ENCODE measurements at places on chromosomes 12 and 14.

- DNase-seq = no peak
Measured at GRCh38 chr14:26398616-26399015, 199.2 kb downstream of the NOVA1 start.

DNA sequence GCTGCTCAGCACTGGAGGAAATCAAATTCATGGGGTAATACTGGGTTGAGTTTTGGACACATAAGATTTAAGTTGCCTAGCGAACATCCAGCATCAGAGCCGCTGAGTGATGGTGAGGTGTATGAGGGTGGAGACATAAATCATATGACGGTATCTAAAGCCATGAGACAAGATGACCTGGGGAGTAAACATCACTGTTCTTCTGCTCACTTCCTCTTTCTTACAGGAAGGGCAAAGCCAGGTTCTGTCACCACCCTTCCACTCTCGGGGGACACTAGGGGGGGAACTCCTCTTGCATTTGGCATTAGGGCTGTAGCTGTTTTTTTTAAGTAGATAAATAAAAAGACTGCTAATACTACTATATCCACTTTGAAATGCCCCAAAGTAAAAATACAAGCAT, 24.0 kb downstream of the PRDM4 start:
- no peak for DNase-seq

GRCh38 chr14:52233693-52234092, 33.8 kb upstream of the PTGDR start:
- DNase-seq = no peak

DNA sequence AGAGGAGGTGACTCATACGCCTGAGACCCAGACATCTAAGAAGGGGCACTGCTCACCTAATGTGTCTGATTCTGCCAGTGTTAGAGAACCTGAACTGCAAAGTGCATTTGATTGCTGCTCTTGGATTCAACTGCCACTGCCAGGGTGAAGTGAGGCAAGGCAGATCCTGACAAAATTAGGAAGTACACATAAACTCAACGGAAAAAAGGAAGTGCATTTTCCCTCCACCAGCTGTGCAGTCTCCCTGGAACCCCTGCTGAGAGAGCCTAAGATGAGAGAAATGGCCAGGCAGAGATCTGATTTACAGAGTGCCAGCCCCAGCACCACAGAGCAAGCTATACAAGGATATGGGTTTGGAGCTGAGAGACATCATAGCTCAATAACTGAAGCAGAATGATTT, 215.3 kb downstream of the SEC23A start:
- DNase-seq = no peak

GRCh38 chr14:93046705-93047050, 69.0 kb downstream of the ITPK1 start:
- DNase-seq = no peak

- no peak for DNase-seq
Measured at GRCh38 chr14:105486163-105486973, at the start of gene CRIP1. Gene CRIP1 (plus strand): TSS chr14:105486886. CDS start chr14:105487260, 374 bp downstream.

DNA sequence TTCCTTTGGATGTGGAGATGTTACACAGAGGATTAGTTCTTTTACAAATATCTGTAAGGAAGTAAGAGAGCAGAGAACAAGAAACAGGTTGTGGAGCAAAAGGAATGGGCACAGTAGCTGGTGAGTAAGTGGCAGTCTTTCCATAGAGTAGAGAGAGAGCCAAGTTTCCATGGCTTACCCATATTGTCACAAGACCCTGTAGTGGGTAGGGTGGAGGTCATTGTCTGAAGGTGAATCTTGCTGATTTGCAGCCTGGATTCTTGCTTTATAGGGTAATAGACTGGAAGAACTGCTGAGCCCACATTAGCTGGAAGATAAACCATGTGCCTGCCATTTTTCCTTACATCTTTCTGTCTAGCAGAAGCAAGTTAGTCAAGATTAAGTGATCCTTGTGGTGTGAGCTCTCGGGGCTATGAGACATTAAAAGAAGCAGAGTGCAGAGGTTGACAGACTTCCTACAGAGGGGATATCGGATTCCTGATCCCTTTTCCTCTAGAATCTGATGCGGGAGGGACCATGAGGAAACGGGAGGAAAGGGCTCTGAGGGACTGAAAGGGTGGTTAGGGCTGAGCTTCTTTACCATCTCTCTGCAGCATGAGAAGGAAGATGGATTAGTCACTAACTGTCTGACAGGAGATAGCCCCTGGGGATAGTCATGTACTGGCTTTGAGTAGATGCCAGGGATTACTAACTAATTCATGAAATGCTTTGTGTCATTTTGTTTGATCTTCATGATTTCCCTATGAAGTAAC, 44.0 kb upstream of the LRTM2 start:
- DNase-seq = no peak

- DNase-seq = no peak
Measured at GRCh38 chr12:69483700-69484099, 13.5 kb downstream of the FRS2 start.

DNA sequence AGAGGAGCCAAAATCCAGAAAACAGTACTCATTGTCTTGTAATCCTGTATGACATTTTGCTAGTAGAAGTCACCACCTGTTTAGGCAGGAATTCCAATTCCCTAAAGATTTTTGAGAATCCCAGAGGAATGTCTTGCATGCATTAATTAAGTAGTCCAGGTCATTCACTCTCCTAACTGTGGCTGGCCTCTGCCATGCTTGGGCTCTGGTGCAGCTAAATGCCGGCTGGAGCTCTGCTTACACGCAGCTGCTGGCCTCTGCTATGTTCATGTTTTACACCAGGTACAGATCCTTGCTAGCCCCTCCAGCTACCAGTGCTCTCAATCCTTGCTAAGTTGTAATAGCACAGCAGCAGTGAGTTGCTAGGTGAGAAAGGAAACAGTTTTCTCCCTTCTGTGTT, 16.3 kb upstream of the HIF1A start:
- no peak for DNase-seq

- no peak for DNase-seq
Measured at GRCh38 chr12:55972456-55972855, 1.4 kb upstream of the RAB5B start.

- no peak for DNase-seq
Measured at GRCh38 chr12:116497051-116497591, 62.1 kb upstream of the MAP1LC3B2 start.

DNA sequence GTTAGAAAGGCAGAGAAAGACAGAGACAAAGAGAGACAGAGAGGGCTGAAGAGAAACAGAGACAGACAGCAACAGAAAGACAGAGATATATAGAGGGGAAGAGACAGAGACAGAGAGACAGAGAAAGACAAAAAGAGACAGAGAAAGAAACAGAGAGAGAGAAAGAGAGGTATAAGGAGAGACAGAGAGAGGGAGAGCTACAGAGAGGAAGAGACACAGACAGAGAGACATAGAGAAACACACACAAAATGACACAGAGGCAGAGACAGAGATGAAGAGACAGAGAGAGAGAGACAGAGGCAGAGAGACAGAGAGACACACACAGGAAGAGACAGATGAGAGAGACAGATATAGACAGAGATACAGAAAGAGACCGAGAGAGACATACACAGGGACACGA, 168.6 kb downstream of the TMEM121 start:
- DNase-seq = no peak

DNA sequence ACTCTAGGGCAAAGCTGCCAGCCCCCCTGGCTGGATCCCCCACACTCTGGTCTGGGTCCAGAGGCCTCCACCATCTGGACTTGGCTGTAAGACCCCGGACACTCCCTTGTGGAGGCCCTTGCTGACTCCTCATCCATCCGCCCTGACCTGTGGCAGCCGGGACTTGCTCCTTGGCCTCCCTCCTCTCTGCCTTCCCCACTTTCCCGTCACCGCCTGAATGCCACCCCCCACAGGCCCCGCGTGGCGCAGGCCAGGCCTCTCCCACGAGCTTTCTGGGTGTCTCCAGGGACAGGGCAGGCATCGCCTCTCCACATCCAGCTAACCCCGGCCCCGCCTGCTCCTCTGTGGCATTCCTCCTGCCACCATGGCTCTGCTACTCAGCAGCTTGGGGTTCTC, 14.1 kb downstream of the JAG2 start:
- no peak for DNase-seq

GRCh38 chr12:123064885-123065619, 84.6 kb downstream of the ARL6IP4 start:
- no peak for DNase-seq

DNA sequence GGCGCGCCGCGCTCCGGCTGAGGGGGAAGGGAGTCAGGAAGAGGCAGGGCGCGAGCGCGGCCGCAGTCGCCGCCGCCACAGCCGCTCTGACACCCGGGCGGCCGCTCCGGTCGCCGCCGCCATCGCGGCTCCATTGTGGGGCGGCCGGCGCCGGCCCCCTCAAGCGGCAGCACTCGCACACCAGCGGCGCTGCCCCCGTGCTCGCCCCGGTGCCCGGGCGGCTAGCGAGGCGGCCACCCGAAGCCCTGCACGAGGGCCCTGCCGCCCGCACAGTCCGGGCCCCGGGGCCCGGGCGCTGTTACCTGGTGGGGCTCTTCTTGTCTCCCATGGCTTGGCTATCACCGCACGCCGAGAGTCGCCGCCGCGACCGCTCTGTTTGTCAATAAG, 202 bp downstream of the YAF2 start:
- no peak for DNase-seq

DNA sequence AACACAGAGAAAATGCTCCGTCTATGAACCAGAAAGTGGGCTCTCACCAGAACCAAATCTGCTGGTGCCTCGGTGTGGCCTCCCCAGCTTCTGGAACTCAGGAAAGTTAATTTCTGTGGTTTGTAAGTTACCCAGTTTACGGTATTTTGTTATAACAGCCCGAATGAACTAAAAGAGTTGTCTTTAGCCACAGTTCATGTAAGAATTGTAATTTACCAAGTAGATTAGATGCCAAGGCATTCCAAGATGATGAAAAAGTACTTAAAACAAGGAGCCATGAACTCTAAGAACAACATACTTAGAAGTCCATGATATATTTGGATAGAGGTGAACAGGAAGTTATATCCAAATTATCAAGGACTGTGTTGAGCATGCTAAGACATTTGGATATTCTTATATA, 259.9 kb upstream of the GARIN6 start:
- DNase-seq = no peak

DNA sequence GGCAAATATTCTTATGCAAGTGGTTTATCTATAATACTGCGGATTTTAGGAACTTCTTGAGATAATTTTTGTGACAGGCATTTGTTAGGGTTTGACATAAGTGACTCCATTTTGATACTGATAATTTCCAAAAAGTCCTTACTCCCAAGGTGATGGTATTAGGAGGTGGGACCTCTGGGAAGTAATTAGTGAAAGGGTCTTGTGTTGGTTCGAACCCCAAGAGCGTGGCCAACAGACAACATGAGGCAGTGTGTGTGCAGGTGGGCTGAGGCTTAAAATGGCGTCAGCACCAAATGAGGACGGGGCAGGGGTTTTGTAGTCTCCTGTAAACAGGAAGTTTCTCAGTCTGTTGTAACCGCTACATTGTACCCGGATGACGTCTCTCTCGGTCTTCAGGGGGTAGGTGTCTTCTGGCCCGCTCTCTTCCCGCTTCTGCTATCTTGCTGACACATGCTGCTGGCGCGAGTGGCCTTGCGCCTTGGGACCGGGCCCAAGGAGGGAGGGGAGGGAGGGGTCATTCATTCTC, 1.7 kb upstream of the C12orf43 start:
- no peak for DNase-seq

DNA sequence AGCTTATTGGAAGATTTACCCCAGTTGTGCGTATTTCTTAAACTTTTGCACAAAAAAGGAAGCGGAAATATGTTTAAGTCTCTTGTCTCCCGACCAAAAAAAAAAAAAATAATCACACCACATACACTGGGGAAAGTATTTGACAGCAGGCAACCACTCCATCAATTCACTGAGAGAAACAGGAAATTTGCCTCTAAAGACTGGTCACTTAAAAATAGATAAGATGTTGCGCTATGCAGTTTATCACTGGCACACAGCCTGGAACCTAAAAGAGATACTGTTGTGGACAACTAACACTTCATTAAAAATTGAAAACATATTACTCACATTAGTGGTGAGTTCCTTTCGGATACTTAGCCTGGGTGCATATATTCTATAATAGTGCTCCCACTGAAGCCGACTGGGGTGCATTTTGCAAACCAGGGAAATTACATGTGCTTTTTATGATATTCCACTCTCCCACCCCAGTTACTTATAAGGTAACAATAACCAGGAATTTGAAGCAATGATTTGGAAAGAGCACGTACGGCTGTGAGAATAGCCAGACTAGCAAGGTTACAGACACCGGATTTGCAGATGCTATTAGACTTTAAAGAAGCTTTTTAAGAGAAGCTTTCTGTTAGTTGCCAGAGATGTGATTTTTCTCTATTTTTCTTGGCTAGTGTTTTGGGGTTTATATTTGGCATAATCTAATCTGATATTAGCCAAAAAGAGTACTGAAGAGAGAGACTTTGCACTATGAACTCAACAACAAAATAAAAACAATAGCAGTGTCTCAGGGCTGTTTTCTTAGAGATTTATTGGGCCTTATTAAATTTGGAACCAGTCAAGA, 311.5 kb downstream of the NOVA1 start:
- DNase-seq = no peak

- DNase-seq = no peak
Measured at GRCh38 chr12:24198070-24198469, 248.6 kb upstream of the SOX5 start.

- DNase-seq = no peak
Measured at GRCh38 chr12:47797441-47797840, 22.3 kb downstream of the HDAC7 start.

DNA sequence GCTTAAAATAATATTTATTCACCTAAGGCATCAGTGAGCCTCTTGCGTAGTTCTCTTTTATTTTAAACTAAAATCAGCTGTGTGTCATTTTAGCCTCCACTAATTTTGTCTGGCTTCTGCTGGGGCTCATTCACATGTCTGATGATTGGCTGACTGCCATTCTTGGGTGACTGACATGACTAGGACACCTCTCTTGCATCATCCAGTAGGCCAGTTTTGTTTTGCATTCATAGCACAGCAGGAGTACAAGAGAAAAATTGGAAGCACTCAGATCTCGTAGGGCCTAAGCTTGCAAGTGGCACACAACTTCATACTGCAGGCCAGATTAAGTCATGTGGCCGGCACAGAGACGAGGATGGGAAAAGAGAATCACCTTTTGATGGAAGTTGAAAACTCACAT, 1226.5 kb downstream of the GALC start:
- no peak for DNase-seq

DNA sequence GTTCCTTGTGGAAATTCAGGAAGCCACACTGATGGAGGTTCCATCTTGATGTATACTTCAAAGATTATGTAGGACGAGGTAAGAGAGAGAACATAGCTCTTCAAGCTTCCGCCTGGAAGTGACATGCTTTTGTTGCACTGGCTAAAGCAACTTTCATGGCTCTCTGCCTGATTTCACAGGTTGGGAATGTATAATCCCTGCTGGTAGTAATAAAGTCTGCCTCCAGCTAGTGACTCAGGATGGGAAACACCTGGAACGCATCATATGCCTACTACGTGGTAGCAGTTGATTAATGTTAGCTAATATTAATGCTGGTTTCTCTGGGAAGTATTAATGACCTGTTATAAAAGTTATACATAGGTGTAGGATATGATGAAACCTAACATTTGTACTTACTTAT, 71.1 kb downstream of the PELI2 start:
- DNase-seq = no peak

- DNase-seq = no peak
Measured at GRCh38 chr12:71702590-71702989, 16.7 kb downstream of the TMEM19 start.

- DNase-seq = no peak
Measured at GRCh38 chr12:46660276-46660675, 165.5 kb downstream of the SLC38A4 start.

Data from central memory CD4-positive, alpha-beta T cell (primary cell).